ENCODE measurements at places on chromosomes 7 and 10.
A peak's percentile ranks its signal among the peaks of the same experiment; 100 is the strongest.

DNA sequence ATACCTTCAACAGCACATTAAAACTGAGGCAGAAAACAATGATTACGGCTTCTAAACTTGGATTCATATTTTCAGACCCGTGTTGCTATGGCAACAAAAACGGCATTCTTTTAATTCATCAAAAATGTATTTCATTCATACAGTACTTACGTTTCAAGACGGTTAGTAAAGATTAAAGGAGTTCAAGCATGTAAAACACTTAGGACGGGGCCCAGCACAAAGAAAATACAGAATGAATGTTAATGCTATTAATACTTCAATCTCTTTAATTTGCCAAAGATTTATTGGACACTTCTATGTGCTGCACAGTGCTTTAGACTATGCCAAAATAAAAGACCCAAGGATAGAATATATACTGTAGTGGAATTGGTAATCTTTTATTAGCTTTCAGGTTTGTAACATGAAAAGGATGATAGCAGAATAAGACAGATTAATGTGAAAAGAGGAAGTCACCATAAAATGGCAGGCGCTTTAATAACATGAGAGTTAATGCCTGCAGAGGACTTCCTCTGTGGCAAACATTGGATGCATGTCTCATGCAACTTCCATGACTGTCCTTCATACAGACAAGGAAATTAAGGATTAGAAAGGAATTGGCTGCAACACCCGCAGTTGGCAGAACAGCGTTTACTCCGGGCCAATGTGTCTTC, 201.6 kb upstream of the KLF6 start:
- no peak for DNase-seq

DNA sequence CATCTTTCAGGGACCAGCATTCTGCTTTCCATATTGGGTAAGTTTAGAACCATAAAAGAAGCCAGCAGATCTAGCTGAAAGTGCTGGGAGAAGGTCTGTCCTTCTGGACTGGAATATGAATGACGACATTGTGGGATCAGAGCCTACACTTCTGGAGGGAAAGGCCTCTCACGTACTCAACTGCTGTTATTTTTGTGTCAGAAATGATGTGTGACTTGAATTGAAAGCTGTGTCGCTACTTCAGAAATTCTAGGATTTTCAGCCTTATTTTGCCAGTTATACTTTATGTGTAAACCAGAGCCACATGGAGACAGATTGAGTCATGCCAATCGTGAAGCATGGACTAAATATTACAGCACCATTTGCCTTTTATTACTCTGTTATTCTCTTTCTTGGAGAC, 231.0 kb downstream of the KIAA1217 start:
- no peak for DNase-seq

GRCh38 chr10:110918269-110918642, 724 bp downstream of the BBIP1 start:
- DNase-seq: peak; percentile 87

DNA sequence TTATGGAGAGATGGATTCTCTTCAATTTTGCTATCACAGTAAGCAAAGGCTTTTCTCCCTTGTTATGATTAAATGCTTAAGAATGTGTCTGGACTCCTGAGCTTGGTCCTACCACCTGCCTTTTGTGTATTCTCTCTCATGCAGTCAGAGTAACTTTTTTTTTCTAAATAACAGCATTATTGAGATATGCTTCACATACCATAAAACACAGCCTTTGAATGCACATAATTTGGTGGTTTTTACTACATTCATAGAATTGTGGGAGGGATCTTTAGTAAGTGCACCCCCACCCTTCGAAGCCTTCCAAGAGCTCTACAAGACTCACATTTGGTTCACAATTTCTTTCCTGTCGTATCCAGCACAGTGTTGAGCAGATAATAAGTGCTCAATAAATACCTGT, 175.5 kb downstream of the ADAM12 start:
- no peak for DNase-seq

GRCh38 chr10:103431902-103432301, 20.3 kb downstream of the CALHM2 start:
- no peak for DNase-seq

- DNase-seq: no peak
Observed at GRCh38 chr7:42877862-42878261, 34.0 kb downstream of the C7orf25 start.

DNA sequence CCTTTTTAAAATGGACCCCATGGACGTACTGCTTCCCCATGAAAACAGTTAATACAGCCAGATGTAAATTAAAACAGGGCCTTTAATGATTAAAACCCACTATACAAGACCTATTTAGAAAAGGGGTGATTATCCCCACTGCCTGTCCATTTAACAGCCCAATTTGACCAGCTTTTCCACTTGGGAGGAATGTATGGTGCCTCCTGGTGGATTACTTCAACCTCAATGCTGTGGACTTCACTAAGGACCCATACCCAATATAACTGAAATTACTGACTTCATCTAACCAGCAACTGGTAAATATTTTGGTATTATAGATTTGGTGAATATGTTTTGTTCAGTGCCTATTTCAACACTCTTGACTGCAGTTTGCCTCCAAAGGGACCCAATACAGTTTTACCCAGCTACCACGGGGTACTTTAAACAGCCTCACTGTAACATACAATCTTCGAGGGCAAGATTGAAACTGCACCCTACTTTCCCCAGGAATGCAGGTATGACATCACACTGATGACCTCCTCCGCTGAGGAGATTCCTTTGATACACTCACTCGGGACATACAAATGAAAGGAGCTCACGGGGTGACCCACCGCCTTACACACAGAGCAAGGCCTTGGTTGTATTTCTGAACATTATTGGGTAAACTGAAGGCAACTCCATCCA, 192.8 kb downstream of the DNAJC1 start:
- no peak for DNase-seq

GRCh38 chr10:53754596-53755250, 982.1 kb upstream of the MBL2 start:
- no peak for DNase-seq

- no peak for DNase-seq
Observed at GRCh38 chr10:59108886-59109288, 67.6 kb upstream of the PHYHIPL start.

- no peak for DNase-seq
Observed at GRCh38 chr7:48540746-48541145, 369.5 kb downstream of the ABCA13 start.

- DNase-seq: no peak
Observed at GRCh38 chr10:97842656-97843280, 6.9 kb upstream of the GOLGA7B start.

GRCh38 chr10:107424628-107425027, 260.1 kb upstream of the SORCS1 start:
- no peak for DNase-seq

GRCh38 chr7:22671177-22671879, 55.7 kb upstream of the IL6 start:
- no peak for DNase-seq

DNA sequence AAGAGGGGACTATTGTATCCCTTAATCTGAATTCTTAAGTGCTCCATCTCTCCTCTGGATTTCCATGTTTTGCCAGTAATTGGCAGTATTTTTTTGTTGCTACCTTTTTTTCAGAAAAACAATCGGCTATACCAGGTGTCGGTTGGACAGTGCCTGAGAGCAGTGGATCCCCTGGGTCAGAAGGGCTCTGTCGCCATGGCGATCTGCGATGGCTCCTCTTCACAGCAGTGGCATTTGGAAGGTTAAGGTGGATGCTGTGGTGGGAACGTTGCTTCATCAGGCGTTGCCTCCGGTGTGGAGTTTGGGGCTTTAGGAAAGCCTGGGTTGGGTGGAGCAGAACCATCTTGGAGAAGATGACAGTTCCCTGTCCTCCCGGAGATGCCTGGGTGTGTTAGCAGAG, 96.0 kb downstream of the GALNT11 start:
- DNase-seq: no peak

DNA sequence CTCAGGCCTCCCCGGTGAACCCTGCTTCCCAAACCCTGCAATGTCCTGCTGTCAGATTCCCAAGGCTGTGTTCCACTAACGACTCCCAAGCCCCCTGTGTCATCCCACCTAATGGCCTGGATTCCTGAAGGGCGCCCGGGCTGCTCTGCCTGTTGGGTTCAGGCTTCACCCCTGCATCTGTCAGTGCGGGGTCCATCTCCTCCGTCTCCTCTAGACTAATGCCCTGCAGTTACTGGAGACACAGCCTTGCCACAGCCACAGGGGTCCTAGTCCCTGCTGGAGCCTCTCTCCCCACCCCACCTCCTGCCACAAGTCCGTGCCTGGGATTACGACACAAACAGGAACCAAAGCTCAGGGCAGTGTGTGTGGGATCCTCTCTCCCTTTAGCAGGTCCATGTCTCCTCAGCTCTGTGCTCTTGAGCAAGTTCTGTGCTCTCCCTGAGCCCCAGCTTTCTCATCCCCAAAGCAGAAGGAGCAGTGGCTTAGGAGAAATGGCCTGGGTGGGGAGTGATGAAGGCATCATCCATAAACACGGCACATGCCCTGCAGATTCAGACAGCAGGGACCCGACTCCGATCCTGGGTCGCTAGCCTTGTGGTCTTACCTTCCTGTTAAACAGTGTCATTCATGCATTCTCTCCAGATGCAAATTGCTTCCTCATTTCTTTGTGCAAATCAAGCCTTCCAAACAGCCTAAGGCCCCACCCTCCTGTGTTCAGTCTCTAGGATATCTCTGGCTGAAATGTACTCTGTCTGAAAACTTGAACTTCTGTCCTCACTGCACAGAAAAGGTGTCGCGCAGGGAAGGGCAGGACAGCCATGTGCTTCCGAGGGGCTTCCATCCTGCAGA, 8.2 kb upstream of the RBP3 start:
- no peak for DNase-seq

DNA sequence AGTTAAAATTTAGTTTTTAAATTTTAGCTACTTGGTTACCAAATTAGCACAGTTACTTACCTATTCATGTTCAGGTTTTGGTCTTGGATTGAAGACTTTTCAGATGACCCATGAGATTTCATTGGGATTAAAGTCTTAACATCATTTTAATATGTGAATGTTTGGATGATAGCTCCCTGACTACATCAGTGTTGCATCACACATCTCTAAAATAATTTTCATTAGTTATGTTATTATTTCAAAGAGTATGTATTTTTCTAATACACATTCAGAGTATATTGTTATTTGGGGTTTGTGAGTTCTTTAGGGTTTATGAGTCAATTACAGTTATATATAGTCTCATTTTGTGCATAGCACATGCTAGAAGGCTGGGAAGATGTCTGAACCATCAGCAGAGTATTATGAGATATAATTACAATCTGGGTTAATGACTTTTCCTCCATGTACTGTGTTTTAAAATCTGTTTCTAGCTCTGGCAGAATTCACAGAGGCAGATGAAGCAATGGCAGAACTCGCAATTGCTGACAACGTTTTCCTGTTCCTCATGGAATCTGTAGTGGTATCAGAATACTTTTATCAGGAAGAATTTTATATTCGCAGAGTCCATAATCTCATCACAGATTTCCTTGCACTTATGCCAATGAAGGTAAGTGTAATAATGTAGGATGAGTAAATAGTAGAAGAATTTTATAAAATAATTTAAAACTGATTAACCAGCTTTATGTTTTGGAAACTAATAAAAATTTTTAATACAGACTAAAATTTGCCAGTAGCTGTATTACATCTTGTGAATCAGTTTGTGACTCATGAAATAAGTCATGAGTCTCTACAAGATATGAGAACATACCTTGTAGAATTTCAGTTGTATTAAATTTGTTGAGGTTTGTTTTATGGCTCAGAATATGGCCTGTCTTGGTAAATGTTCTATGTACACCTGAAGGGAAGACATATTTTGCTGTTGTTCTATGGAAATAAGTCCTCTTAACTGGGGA, 26.9 kb downstream of the NUP205 start:
- DNase-seq: no peak

- DNase-seq: no peak
Observed at GRCh38 chr10:61346796-61347413, 106.3 kb downstream of the TMEM26 start.

- no peak for DNase-seq
Observed at GRCh38 chr10:10017716-10018115, 1000.0 kb upstream of the CELF2 start.

GRCh38 chr10:70440296-70441160, 953 bp downstream of the NODAL start:
- no peak for DNase-seq

All from CD4-positive, alpha-beta T cell treated with Interleukin-4 for 4 hours (primary cell).